ENCODE measurements at places on chromosomes 3 and 15.

DNA sequence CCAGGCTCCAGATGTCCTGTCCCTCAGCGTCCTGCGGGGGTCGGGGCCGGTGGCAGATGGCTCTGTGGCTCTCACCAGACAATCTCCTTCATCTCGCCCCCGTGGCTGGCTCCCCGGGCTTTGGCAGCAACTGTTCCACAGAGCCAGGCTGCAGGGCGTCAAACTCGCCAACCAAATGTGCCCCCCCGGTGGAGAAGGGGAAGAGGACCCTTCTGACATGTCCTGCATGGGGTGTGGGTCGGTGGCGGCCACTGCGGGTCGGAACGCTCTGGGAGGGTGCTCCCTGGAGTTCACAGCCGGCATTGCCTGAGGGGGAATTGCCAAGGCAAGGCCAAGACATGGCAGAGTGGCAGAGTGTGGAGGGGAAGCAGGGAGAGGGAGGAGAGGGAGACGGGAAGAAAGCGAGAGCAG lies 36.0 kb downstream of the BDH1 start:
- no peak for DNase-seq

DNA sequence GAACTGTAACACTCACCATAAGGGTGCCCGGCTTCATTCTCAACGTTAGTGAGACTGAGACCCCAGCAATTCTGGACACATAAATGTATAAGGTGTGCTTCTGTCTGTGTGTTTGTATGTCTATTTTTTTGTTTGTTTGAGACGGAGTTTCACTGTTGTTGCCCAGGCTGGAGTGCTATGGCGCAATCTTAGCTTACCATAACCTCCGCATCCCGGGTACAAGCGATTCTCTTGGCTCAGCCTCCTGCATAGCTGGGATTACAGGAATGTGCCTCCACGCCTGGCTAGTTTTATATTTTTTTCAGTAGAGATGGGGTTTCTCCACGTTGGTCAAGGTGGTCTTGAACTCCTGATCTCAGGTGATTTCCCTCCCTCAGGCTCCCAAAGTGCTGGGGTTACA lies 43.3 kb upstream of the C2CD4B start:
- no peak for DNase-seq

DNA sequence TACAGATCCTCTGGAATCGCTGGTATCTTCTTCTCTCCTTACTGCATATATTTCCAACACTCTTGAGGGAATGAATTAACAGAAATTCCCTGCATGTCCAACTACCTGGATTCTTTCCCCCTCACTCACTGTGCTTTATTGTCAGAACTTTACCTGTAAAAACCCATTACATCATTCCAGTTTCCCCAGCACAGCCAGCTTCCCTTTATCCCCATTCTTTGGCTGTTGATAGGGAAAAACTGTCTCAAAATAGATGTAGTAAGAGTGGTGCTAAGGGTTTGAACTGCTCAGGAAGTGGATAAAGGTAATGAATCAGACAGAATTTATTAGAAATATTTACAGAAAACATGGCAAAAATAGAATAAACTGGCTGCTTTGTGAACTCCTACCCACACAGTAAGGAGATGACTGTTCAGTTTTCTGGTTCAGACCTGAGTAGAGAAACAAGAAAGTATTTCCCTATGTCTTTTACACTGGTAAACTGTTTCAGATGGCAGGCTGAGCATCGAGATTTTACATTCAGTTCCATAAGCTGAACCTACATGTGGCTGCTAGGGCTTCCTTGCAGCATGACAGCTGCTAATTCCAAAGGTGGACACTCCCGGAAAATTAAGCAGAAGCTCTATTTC lies 188.4 kb downstream of the CPNE4 start:
- no peak for DNase-seq

DNA sequence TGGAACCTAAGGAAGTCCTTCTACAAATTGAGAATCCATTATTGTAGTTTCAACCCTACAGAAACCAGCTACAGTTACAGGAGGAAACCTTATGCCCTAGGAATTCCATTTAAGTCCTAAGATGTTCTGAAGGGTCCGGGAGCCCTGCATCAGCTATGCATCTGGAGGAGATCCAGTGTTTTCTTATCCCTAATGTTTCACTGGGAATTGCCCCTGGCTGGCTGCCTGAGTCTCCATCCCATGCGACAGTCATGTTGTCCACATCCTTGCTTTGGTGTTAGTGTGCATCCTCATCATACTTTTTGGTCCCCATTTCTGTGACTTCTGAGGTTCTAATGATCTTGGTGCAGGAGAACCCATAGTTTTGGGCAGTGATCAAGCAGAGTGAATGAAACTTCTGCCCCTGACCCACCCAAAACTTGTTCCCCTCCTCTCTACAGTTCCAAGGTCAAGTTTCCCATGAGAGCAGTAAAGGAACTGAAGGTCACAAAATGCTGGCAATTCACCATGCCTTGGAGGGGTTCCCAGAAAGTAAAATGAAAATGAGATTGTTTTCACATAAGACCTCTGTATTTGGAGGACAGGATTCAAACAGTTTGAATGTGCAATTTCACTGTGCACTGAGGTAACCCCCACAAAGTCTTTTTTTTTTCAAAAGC lies 121.9 kb upstream of the PHLDB2 start:
- no peak for DNase-seq

DNA sequence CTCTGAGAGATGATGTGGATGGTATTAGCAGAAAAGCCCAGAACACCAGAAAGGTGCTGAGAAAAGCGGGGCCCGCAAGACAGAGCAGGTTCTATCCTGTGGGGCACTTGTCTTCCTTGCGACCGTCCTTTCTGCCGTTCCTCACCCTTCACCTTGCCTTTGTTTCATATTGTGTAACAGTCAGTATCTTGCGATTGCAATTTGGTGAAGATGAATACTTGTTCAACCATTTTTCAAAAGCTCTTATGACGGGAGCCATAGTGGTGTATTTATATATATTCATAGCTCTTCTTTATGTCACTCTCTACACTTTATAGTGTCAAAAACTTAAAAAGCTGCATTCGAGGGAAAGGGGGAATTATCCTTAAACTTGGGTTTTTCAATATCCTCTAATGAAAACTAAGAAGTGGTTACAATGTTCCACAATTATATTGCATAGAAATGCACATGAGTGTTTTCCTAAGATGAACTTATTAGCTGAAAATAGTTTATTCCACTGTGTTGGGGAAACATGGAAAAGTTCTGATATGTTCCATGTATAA lies 797 bp downstream of the MAP3K13 start:
- DNase-seq: no peak

- DNase-seq: no peak
These were observed 292.1 kb downstream of the FGF12 start for GRCh38 chr3:192435241-192435640.

DNA sequence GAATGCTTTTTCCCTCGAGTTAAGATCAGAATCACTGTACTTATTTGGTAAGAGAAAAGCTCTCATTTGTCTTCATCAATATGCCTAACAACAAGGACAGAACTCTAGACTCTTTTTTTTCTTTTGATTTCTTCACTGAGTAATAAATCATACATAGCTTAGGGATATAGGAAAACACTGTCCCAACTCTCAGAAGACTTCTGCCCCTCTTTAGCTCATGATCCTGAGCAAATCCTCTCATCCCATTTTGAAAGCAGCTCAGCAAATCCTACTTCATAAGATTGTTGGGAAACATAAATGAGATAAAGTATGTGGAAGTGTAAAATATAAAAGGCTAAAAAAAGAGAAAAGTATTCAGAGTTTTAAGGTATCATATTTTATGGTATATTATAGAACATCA lies 141.7 kb downstream of the ATP8B4 start:
- DNase-seq: no peak

DNA sequence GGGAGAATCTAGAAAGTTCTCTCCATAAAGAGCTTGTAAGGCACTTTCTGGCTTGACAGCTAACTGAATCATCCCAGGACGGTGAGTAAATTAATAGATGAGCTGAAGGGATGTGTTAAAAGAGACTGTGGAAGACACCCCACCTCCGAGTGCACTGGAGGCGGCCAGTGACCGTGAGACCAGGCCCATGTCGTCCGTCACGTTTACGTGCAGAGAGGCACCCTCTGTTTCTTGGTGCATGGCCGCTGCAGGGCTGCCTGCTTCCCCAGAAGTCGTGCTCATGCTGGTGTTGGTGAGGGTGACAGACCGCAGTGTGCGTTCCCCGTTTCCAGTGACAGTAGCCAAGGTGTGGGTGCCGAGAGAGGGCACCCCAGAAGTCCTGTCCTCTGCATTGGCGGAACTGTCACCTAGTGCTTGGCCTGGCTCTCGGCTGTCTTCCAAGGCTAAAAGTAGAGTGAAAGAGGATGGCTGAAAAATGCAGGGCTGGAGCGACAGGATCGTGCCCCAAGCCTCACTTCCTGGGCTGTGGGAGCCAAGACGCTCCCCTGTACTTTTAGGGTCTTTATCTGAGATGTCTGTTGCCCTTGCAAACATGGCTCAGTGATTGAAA lies 41.1 kb downstream of the HEG1 start:
- DNase-seq: no peak

GRCh38 chr3:32200490-32200889 lies 38.0 kb upstream of the CMTM8 start:
- DNase-seq: no peak

DNA sequence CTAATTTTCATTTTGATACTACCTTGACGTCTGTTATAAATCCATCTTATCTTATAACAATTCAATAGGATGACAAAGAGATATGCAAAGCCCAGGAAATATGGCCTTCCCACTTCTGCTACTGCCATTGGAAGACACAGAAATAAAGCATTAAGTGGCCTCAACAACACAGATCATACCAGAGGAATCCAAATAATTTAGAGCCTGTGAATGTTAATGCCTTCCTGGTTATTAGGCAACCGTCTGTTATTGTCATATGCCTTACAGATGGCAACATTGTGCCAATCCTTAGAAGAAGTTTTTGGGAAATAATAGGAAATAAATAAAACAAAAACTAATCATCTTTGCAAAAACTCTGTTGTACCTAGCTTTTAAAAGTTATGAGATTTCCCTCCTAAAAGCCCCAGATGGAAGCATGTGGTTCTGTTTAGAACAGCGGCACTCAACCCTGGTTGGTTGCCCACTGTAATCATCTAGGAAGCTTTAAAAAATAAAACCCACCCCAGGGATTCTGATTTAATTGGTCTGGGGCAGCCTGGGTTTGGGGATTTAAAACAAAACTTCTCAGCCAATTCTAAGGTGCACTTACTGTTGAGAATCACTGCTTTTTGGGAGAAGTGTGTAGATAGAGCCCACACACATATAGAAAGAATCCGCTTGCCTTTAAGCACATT lies 704.8 kb upstream of the CFAP20DC start:
- DNase-seq: no peak

- DNase-seq: no peak
These were observed 98.3 kb upstream of the ALDH1A3 start for GRCh38 chr15:100781061-100781960.

DNA sequence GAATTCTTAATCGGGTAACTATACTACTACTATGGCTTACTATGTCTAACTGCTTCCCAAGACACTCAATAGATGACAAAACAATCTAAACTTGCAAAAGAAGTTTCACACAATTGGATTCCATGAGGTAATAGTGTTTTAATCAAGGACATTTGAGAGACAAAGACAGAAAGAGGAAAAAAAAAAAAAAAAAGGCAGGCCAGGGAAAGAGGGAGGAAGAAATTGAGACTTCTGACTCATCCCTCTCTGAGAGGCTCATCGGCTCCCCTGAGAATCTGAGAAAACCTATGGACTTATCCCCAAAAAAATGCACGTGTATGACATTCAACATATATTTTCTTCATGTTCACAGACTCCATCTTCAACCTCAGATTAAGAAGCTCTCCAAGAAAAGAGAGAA lies 61.0 kb downstream of the SCAPER start:
- no peak for DNase-seq

- DNase-seq: no peak
These were observed 8.8 kb upstream of the CHST14 start for GRCh38 chr15:40461958-40462357.

GRCh38 chr3:62832553-62832952 lies 42.7 kb downstream of the CADPS start:
- DNase-seq: no peak

DNA sequence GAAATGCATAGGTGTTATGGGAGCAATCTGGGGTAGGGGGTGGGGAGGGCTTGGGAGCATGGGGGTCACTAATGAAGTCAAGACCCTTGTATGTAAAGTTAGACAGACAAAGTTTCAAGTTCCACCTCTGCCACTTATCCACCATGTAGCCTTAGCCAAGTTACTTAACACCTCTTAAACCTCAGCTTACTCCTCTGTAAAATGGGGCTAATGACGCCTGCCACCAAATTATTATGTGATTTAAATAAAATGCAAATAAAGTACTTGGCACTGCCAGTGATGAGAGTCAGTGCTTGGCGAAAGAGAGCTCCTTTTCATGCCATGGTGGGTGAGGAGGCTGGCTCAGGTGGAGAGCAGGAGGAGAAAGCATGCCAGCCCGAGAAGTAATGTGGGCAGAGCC lies 18.6 kb upstream of the TLE3 start:
- DNase-seq: no peak

- DNase-seq: no peak
These were observed 41.6 kb downstream of the DMXL2 start for GRCh38 chr15:51580982-51581381.

DNA sequence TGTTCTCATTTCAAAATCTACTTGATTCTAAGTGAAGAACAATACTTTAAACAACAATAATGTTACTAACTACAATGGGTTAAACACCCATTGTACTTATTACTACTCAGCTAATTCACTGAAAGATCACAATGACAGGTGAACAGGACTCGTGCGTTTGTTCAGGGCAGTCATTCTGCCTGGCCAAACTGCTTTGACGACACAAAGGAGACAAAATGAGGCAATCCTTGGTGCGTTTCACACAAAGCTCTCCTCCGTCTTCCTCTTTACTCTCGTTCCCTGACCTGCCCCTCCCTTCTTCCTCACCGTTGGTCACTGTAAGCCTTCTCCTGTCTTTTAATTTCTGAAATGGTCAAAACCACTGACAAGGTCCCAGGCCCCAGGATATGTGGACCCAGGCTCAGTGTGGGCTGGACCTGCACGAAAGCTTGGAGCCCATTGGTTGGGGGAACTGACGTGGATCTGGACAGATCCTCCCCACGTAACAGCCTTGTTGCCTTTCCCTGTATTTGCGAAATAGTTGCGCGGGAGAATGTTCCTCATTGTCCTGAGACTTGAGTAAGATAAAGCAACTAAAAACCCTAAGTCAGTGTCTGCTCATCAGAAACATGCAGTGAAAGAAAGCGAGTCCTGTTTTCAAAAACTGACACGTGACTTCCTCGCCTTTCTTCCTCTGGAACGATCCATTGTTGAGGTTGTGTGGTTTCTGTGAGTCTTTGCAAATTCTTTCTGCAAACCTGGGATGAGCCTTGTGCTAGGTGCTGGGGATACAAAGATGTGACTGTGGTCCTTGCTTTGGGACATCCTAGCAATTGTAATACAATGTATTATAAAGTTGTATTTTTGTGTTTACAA lies 147.1 kb upstream of the RGMA start:
- no peak for DNase-seq

DNA sequence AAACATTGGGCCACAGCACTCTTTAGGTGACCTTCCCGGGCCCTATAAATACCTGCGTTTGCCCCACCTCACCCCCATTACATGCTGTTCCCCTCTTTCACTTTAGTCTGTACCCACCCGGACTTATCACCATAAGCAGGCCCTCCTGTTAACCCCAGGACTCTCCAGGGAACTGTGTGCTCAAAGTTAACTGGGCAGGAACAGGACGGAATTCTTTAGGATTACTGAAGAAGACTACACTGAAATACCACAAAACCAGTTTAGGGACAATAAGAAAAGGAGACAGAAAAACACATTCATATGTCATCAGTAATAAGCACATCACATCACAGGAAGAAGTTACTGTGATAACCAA lies 45.5 kb downstream of the FSIP1 start:
- no peak for DNase-seq

- no peak for DNase-seq
These were observed 176.7 kb upstream of the CADPS start for GRCh38 chr3:63051920-63052319.

- no peak for DNase-seq
These were observed 67.7 kb downstream of the EXOG start for GRCh38 chr3:38563886-38564270.
